ENCODE measurements at places on chromosomes 5 and 9.

GRCh38 chr5:169300468-169301385, at the start of gene SLIT3:
Gene SLIT3, minus strand, starts transcription at chr5:169301139. Its CDS starts 430 bp downstream, at chr5:169300709.
- no peak for DNase-seq

GRCh38 chr5:68505917-68506860, 290.6 kb downstream of the PIK3R1 start:
- no peak for DNase-seq

DNA sequence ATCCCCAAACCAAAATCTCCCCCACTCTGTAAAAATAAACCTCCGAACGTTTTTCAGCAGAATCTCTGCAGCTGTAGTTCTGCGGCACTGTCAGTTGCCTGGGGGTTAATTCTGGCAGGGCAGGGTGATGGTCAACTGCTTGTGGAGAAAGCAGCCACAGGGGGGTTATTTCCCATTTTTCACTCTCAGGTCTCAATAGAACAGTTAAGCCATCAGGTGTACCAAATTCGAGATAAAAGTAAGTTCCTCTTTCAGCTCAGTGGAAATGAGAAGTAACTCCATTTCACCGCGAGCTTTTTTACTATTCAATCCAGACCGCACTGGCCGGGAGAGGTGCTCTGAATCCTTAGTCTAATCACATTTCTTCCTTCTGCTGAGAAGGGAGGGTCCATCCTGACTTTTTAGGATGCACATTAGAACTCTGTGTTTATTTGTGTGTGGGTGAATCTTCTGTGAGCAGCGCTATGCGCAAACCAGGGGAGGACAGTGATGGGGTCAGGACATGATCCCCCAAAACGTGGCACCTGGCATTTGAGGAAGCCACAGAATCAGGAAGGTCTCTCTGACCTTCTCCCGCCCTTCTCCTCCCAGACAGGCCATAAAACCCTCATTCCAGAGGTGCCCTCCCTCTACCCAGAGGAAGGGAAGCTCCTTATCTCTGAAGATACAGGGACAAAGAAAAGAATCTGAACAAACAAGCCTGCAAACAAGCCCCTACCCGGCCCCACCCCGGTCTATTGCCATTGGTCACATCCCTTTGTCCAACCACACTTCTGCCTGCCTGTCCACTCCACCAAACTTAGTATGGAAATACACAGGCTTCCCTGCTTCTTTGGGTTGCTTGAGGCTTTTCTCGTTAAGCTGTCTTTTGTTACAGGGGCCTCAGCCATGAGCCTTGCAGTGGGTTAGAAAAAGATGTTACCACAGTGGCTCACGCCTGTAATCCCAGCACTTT, 229.0 kb downstream of the ROR2 start:
- DNase-seq = no peak

- no peak for DNase-seq
Measured at GRCh38 chr5:59249160-59249559, 644.4 kb downstream of the PDE4D start.

- no peak for DNase-seq
Measured at GRCh38 chr5:34691326-34691725, 35.2 kb downstream of the RAI14 start.

DNA sequence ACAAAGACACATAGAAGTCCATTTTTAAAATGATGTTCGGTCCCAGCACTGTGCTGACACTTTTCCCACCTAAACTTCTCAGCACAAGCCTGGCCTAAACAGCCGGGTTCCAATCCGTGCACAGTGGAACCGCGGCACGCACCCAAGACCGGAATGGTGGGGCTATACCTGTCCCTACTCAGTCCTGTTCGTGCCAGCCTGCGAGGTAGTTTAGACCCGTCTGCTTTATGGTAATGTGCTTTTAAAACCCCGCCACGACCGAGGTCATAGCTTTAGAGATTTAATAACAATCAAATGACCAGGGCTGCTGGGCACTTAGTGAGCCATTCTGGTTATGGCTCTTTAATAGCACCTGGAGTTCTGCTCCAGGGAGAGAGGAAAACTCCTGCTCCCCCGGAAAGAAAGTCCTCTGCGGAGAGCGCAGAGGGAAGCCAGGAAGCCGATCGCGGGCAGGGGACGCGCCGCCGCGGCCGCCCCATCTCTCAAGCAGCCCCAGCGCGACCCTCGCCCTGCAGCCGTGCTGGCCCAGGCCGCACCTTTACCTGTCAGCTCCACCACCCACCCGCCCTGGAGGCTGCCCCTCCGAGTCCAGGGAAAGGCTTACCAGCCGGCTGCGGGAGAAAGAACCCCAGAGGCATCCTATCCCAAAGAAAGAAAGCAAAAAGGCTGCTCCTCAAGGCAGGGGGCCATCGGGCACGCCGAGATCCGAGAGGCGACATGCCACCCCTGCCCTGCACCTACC, 511 bp downstream of the ARL15 start:
- DNase-seq = no peak

GRCh38 chr9:97348871-97349270, 41.4 kb downstream of the CCDC180 start:
- no peak for DNase-seq

DNA sequence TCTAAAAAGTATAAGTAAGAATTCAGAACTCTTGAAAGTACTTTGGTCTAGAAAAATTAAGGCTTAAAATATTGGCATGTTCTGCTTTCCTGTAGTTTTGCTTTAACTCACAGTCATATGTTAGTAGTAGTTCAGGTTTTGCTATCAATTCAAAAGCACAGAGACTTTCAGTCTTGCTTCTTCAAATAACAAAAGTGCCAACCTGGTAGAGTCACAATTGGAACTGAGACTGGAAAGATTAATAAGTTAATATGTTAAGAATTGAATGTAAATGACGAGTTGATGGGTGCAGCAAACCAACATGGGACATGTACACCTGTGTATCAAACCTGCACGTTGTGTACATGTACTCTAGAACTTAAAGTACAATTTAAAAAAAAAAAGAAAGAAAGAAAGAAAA, 822.3 kb downstream of the MTRR start:
- DNase-seq = no peak

- DNase-seq = no peak
Measured at GRCh38 chr5:116442095-116442534, 132.5 kb downstream of the SEMA6A start.

DNA sequence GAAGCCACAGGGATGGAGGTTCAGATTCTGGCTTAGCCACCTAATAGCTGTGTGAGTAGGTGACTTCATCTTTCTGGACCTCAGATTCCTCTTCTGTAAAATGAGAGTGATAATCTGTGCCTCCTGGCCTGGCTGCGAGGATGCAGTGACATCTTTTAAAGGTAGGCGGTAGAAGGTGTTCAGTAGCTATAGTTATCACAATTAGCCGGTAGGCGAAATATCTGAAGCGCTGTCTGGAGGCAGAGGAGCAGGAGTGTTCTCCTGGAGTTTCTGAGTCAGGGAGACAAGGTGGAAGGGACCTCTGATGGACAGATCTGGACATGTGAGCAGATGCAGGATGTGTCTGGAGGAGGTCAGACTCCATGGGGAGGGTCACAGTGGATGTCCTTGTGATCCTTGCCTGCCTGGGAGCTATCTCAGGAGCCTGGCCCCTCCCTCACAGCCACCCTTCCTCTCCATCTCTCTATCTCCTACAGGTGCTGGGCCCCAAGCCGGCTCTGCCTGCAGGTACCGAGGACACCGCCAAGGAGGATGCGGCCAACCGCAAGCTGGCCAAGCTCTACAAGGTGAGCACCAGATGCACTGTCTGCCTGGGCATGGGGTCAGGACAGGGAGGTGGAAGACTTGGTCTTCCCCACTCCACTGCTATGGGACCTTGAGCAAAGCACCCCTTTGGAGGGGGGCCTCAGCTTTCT, 45.6 kb downstream of the GSN start:
- DNase-seq = no peak
